SIG-M5 (cell line): ENCODE measurements at places on chromosomes 2 and 18.

DNA sequence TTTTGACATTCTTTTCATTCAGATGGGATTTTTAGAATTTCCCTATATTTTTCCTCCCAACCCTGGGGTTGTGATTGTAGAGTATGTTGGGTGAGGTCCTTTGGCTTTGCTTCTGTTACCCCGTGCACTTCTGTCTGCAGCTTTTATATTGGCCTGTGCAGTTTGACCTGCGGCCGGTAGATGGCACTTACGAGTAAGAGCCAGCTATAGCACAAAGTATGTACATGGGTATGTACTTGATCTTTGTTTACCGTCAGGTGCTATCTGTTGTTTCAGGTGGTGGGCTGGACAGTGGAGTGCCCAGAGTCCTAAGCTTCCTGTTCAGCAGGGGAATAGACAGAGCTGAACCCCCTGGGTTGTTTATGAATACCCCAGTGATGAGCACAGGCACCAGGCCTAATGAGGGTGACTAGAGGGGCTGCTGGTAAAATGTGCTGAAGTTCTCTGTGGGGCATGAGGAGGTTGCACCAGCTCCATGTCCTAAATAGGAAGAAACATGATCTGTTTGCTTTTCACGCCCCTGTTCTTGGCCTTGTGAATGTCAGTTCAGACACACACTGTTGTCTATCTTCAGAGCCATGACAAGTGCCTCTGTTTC, 58.9 kb upstream of the THUMPD2 start:
- DNase-seq = no peak

DNA sequence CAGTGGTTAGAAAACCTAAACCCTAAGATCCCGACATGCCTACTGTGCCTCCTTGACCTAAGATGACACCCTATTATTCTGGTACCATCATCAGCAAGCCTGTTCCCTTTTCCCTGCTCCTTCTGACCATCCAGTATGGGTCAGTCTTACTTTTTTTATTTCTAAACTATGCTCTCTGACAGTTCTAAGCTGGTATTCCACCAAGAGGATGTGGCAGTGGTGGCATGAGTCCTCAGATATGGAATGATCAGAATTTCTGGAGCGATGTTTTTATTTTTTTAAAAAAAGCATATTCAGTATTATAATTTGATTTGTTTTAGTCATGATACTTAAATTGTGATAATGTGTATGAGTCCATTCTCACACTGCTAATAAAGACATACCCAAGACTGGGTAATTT, 145.9 kb upstream of the LHCGR start:
- DNase-seq = no peak

GRCh38 chr2:190695739-190696138, 46.9 kb downstream of the NAB1 start:
- DNase-seq = no peak

- DNase-seq = no peak
These were observed 84.7 kb upstream of the STON1 start for GRCh38 chr2:48445091-48445725.

- DNase-seq = no peak
These were observed 244.9 kb downstream of the IRS1 start for GRCh38 chr2:226554701-226555100.

DNA sequence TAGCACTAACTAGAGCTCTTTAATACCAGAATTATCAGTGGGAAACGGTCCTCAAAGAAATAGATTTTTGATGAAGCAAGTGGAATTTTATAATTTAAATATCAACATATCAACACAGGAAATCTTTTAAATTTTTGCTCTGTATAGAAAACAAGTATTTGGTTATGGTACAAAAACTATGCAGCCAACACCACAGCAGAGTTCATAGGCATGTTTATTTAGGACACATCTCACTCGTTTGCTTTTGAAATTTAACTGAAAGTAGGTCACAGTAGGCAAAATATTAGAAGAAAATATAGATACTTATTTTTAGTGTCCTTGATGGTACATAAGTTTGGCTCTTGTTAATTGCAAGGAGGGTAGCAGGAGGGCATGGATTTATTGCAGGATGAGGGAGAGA, 34.3 kb upstream of the TANC1 start:
- no peak for DNase-seq

DNA sequence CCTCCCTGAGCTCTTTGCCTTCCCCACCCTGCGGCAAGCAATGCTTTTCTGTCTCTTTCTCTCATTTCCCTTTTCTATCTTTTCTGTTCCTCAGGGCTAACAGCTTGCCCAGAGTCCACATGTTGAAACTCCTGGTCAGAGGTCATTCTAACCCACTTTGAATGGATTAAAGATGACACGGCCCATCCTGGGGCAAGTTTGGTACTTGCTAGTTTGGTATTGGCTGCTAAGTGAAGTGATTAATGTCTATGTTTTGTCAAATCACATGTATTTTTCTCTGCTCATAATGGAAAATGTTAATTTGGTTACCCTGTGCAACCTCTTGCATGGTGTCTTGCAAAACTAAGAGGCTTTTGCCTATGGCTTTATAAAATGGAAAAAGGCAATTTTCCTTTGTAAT, 960.2 kb downstream of the CNTNAP5 start:
- no peak for DNase-seq

GRCh38 chr2:74290466-74291217, 52.6 kb downstream of the SLC4A5 start:
- no peak for DNase-seq

- no peak for DNase-seq
These were observed 82.7 kb downstream of the TANC1 start for GRCh38 chr2:159051133-159051532.

DNA sequence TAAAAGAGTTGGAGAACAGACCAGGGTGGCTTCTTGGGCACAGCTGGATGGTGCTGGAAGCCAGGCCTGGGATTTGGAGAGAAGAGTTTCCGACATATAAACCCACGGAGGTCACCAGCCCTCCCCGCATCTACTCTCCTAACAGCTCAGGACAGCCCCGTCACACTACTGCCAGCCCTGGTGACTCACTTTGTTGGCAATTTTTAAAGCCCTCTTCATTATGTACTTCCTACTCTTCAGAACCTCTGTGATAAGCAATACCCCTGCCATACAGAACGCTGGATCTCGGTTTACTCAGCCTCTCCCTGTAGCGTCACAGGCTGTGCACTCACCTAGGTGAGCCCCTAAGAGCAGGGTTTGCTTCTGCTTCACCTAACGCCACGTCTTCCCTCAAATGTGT, 48.1 kb downstream of the ID2 start:
- DNase-seq = no peak

DNA sequence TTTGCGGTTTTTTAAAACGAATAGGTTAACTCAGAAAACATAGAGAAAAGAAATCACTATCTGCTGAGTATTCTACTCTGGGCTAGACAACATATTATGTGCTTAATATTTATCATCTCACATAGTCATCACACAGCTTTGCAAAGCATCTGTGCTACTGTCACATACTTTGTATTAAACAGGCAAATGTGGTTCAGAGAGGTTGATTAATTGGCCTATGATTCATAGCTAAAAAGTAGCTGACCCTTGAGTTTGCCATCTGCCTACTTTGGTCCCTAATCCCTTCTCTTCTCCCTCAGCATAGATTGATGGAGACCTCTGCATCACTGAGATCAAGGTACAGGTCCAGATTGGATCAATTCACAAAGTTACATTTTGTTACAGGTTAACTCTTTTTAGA, 21.4 kb downstream of the ANKRD30B start:
- DNase-seq = no peak

- no peak for DNase-seq
These were observed 12.5 kb downstream of the SNORC start for GRCh38 chr2:232882505-232883115.

- no peak for DNase-seq
These were observed 11.8 kb upstream of the TWSG1 start for GRCh38 chr18:9322744-9323143.

GRCh38 chr2:28544405-28544921, 48.6 kb downstream of the PLB1 start:
- no peak for DNase-seq

- DNase-seq = no peak
These were observed 34.3 kb downstream of the LPIN2 start for GRCh38 chr18:2978661-2979106.

DNA sequence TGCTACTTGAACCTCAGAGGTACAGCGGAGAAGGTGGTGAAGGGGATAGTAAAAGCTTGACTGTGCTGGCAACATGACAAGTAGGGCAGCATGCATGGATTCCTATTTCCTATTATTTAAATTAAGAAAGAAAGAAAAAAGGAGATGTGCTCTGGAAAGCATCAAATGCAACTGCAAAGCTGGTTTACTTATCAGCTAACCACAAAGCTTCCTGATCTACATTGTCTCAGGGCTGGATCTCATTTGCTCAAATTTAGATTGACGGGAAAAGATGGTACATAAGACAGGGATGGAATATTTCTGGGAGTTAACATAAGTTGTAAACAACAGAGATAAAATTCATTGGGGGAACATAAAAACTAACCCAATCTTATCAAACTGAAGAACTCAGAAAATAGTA, 178.0 kb downstream of the RIT2 start:
- no peak for DNase-seq

GRCh38 chr2:105609746-105610402, 134.8 kb upstream of the NCK2 start:
- no peak for DNase-seq

DNA sequence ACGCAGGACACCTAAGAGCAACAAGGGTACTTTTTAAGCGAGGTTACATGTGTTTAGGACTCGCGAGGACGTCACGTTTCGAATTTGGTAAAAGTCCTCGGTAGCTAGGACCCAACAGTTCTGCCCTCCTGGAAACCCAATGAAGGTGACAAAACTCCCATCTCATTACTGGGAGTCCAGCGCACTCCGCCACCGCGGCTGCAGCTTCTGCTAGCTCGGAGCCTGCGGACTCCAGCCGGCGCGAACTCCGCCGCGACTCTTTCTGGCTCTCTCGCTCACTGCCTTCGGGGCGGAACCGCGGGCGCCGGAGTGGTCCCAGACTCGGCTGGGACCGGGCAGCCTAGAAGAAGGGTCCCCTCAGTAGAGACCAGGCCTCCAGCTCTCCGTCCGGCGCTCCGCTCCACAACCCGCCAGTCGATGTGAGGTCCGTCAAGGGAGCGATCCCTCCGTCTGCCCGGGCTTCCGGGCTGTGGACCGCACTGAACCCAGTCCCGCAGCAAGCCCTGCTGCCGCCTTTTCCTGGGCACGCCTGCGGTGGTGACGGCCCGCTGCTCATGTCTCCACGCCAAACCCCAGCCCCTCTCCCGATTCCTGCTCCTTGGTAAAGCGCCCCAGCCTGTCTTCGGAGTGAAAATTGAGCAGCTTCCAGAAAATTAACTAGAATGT, 3.0 kb upstream of the OSR1 start:
- DNase-seq = no peak

DNA sequence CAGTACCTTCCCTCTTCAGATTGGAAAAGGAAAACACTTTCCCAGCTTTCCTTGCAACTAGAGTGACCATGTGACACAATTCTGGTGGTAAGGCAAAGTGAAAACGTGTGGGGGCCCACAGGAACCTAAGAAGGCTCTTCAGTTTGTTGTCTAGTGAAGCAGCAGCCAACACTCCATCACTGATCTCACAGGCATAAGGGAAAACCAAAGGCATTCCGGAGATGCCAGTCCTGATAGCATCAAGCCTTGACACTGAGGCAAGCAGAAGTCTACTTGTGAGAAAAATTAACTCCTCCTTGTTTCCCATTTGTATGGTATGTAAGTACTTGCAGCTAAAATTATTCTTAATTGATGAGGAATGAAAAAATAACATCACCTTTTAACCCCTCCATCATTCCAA, 88.3 kb downstream of the ETAA1 start:
- no peak for DNase-seq

GRCh38 chr2:27003007-27003406, 29.8 kb upstream of the TMEM214 start:
- no peak for DNase-seq

GRCh38 chr2:20662308-20662937, 4.5 kb upstream of the GDF7 start:
- DNase-seq = no peak

DNA sequence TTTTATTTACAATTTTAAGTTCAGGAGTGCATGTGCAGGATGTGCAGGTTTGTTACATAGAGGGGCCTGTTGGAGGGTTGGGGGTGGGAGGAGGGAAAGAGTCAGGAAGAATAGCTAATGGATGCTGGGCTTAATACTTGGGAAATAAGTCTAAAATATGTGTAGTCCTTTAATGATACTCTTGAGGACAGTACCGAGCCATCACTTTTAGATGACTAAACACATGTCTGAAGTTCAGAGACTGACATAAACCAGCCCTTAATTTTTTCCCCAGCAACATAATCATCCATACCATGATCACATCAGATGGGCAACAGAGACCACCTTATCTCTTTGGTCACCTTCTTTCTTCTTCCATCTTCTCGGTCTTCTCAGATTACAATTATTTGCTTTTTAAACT, 189.1 kb upstream of the COL3A1 start:
- DNase-seq = no peak

- no peak for DNase-seq
These were observed 76.2 kb downstream of the TGFA start for GRCh38 chr2:70477441-70477844.

DNA sequence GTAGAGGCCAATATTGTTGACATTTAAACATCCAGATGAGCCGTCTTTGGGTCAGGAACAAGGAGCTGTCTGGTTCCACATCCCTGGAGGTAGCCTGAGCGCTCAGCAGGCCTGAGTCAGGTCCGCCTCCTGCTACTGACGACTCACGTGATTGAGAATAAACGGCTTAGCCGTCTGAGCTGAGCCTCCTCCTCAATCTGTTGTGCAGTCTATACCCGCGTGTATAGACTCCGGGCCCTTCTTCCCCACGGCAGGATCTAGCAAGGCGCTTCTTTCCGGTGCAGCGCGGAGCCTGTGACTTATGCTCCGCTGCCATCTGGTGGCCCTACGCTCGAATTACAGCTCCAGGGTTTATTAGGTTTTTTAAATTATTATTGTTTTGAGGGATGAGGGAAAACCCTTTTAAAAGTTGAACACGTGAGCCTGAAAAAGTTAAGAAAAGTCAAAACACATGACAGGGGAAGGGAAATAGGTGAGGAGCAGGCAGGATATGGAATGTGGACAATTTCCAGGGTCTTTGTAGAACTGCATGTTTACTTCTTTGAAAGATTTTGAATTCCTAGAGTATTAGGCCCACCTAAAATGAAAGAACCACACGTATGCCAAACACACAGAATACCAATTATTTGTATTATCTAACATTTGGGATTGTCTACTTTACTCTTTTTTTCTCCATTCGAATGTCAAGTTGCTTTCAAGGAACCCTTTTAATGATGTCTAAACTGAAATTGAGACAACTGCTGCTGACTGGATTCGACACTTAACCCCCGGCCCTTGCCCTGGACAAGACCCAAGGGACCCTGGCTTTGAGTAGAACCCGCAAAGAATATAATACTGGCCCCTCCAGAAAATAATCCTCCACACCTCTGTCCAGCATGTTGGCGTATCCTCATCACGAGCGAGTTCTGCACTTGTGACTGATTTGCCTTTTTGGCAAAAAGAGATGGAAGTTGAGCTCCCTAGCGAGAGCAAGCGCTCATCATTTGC, 112.4 kb upstream of the ZNF236 start:
- DNase-seq = no peak
